ENCODE measurements at places on chromosomes 3 and 15.
A peak's percentile ranks its signal among the peaks of the same experiment; 100 is the strongest.

DNA sequence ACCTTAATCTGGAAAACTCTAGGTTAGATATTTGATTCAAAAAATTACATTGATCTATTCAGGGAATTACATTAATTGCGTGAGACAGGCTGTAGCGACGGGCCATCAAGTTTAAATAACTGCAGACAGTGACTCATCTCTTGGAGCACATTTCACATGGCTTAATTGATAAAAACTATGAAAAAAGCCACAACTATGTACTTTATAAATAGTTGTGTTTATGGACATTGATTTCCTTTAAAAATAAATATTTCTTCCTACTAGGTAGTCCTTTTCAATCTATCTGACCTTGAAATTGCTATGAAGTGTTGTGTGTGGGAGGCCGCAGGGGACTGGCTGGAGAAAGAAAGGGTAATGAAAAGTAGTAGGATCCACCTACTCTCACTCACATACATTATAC, 157.8 kb downstream of the IL1RAP start:
- no peak for DNase-seq

GRCh38 chr15:47551079-47551478, 166.2 kb upstream of the SEMA6D start:
- DNase-seq, result no peak

GRCh38 chr3:128784232-128784631, 58.2 kb downstream of the RAB7A start:
- no peak for DNase-seq

GRCh38 chr15:57552678-57553334, 38.9 kb upstream of the MYZAP start:
- no peak for DNase-seq

DNA sequence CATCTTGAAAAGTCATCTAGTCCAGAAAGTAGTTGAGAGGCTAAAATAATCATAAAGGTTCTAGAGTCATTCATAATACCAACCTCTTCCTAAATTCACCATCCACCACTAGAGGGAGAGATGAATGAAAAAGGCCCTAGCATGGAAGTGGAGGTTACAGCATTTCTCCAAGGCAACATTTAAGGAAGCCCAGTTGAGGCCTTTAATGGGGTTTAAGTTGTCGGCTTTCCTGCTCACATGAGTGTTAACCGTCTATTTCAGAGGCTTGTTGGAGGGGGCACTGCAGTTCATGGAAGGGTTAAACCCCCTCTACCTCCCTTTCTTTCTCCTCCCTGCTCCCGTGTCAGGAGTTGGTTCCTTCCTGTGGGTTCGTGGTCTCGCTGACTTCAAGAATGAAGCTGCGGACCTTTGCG, 3.8 kb upstream of the SLCO3A1 start:
- no peak for DNase-seq

- no peak for DNase-seq
Observed at GRCh38 chr15:68201879-68202261, 3.3 kb downstream of the CALML4 start.

- no peak for DNase-seq
Observed at GRCh38 chr3:146164506-146164905, 3.5 kb upstream of the PLOD2 start.

GRCh38 chr3:32646761-32647160, 38.2 kb upstream of the CNOT10 start:
- no peak for DNase-seq

DNA sequence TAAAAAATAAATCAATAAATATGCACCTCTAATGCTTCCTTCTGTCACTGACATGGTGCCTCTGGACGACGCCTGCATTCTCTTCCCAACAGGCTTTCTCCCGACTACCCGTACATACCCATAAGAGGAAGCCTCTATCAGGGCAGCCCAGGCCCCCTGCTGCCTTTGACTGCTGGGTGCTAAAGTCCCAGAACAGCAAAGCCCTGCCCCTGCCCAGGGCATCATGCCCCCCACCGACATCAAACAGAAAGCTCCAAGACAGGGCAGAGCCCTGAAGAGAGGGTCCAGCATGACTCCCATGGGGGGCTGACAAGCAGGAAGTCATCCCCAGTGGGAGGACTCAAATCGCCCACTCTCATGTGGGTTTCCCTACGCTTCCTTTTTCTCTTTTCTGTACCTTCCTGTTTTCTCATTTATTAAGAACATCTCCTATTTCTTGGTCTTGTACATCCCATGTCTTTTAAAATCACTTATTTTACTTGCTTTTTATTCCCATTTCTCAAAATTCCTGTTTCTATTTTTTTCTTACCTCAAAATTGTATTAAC, 23.4 kb downstream of the XPC start:
- DNase-seq, result no peak

- no peak for DNase-seq
Observed at GRCh38 chr15:95293456-95294031, 1037.0 kb upstream of the NR2F2 start.

DNA sequence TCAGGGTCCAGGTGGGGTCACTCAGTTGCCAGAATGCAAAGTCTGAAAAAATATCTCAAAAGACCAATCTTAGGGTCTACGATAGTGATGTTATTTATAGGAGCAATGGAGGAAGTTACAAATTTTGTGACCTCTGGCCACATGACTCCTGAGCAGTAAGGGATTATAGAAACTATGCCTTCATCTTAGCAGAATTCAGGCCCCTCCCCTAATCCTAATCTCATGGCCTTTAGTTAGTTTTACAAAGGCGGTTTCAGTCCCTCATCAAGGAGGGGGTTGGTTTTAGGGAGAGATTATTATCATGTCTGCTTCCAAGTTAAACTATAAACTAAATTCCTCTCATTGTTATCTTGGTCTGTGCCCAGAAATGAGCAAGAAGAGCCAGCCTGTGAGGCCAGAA, 5.9 kb upstream of the DCP1A start:
- no peak for DNase-seq

DNA sequence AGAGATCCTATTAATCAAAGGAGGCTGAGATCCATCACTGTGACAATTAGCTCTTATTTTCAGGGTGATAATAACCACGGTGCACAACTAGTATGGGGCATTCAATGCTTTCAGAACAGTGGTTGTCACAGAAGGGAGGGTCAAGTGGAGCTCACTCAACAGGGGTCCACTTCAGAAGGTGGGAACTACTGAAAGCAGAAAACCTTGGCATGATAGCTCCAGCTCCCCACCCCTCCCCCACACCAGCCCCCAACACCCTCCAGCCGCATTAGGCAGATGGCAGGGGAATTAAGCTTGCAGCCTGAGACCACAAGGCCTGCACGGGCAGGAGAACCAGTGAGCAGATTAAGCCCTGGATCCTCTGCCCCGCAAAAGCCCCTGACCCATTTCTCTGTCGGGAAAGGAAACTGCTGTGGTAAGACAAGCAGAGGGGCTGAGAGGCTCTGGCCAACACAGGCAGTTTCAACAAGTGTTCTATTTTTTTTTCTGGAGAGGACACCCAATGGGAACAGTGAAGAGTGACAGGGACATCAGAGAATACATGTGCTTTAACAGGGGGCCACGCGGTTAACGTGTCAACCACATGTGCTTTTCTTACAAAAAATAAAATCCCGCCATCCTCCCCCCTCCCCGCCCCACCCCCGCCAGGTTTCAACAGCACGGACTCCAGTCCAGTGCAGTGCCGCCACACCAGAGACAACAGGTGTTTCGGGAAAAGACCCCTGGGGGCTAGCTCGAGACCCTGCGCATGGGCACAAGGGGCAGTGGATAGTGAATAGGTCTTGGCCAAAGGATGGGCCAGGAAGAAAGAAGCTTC, 997 bp downstream of the FYCO1 start:
- peak; percentile 77 for DNase-seq

GRCh38 chr3:45182915-45183871, 37.0 kb upstream of the CDCP1 start:
- DNase-seq, result no peak

GRCh38 chr3:126434931-126435411, 40.3 kb downstream of the CFAP100 start:
- DNase-seq, result no peak

DNA sequence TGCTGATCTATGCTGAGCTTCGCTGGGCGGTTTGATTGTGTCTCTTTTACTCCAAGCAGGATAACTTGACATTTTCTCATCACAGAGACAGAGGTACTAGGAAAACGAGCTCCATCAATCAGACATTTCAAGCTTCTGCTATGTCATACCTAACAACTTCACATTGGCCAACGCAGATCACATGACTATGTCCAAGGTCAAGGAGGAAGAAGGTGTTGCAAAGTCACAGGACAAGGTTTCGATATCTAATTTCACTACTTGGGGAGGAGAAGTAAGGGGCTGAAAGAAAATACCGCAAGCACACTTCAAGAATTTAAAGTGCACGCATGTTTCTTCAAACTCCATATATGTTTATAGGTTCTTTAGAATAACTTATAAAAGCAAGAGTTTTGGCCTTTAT, 425.8 kb downstream of the CHL1 start:
- DNase-seq, result no peak

DNA sequence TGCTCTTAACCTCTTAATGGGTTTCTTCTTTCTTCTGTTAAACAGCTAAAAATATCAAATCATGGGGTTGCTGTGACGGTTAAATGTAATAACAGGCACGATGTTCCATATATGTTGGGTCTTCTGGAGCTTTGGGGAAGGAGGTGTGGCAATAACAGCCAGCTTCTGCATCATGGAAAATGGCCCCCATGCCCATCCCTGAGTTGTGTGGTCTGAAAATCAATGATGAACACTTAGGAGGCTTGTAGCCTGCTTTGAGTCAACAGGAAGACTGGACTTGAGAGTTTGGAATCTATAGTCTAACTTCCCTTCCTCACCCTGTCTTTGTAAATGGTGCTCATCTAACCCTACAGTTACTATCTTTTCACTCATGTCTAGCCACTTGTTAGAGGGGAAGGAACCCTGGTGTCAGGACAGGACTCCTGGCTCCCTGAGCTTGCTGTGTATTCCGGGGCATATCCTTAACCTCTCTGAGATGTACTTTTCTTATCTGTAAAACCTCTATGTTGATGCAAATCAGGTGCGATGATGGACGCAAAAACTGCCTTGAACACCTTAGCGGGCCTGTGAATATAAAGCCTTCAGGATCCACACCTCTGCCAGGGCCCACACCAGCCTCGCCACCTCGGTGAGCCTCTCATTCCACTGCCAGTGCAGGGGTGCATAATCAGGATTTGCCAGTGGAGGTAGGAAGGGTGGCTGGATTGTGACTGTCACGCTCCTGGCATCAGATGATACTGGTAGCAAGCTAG, 27.5 kb downstream of the SMAD3 start:
- no peak for DNase-seq

- peak; percentile 73 for DNase-seq
Observed at GRCh38 chr3:50347187-50347813, 1.8 kb upstream of the ZMYND10 start.

- no peak for DNase-seq
Observed at GRCh38 chr3:64440498-64440897, 215.2 kb upstream of the PRICKLE2 start.
